Kidney epithelial cell (primary cell): ENCODE measurements at places on chromosomes 7 and 10. TPM values are rescaled to one million over a fixed set of nuclear protein-coding genes. Genes with fewer than 3 reads are reported as not detected.

DNA sequence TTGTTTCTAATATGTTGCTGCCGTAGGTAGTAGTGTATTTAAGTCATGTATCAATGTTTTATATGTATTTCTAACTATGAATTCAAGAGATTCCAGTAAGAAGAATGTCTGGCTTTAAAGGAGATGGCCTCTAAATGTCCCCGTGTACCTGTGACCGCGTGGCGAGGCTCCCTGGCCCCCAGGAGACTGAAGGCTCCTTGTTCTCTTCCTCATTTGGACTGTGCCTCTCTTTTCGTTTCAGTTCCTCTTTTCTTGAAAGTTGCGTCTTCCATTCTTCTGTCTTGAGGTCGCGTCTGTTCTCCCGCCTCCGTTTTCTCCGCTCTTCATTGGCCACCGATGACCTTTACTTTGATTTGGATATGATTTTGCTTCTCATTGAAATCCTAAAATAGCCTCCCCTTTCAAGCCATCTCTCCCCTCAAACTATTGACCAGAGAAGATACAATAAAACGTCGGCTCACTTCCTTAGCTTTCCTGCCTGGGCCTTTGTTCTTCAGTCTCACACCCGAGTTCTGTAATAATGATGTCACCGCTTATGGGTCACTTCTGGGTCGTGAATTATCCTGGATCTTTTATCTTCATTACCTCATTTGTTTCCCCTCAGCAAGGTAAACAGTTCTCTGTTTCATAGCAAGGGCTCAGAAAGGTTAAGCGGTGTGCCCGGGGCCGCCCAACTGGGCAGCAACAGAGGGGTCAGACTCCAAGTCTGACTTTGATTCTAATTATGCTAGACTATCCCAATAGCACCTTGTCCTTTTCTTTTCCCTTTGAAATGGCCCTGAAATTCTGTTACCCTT, 28.7 kb downstream of the WIPI2 start:
- DNase-seq: no peak

DNA sequence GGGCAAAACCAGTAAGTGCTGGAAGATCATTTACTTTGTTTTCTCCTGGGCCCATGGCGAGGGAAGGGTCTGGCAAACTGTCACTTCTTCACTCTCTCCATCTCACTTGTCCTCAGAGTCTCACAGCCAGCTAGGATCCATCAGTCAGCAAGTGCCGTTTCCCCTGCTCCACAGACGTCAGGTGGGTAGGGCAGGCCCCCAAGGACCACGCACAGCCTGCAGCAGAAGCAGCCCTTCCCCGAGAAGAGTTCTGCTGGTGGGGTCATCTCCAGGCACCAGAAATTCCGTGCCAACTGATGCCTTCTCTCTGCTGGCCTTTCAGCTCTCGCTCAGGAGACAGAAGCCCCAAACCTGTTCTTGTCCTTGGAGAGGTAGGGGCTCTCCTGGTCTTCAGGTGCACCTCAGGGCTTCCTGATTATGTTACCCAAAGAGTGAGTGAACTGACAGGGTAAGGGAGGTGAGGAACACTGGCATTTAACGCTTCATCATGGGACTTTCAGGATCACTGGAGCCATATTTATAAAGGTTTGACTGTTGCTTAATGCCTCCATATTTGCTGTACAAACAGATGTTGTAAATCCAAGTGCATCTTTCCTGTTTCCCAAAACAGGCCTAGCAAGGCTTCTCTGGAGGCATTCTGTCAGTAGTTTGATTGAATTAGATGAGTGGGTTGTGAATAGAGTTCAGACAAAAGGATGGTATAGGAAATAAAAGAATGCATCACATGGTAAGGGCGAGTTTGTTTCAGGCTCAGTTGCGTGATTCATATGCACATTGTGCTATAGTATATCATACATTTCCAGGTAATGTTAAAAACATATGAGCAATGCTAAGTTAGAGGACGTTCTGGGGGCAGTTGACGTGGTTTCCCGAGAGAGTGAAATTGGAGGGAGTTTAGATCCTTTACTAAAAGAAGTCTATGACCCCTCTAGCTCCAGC, 13.7 kb upstream of the TSPAN15 start:
- DNase-seq: no peak

- no peak for DNase-seq
Observed at GRCh38 chr10:128160297-128160711, 34.1 kb upstream of the MKI67 start.

DNA sequence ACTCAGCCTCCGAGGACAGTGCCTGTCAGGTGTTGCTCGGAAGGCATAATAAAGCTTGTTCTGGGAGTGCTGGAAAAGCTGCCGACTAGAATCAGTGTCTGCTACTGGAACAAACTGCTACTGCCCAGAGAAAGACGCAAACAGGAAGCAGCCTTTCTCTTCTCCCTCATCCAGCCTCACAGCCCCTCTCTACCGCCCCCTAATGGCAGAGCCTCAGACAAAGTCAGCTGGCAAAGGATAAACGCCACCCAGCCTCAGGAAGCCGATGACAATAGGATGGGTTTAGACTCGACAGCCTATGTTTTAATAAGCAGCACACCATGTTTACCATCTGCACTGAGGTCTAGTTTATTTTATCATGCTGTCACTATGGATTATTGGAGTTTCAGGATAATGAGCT, 169.5 kb upstream of the LYZL1 start:
- no peak for DNase-seq

GRCh38 chr10:86690657-86691084, 22.4 kb downstream of the LDB3 start:
- DNase-seq: no peak

- DNase-seq: no peak
Observed at GRCh38 chr10:86400705-86401587, 34.4 kb upstream of the GRID1 start.

DNA sequence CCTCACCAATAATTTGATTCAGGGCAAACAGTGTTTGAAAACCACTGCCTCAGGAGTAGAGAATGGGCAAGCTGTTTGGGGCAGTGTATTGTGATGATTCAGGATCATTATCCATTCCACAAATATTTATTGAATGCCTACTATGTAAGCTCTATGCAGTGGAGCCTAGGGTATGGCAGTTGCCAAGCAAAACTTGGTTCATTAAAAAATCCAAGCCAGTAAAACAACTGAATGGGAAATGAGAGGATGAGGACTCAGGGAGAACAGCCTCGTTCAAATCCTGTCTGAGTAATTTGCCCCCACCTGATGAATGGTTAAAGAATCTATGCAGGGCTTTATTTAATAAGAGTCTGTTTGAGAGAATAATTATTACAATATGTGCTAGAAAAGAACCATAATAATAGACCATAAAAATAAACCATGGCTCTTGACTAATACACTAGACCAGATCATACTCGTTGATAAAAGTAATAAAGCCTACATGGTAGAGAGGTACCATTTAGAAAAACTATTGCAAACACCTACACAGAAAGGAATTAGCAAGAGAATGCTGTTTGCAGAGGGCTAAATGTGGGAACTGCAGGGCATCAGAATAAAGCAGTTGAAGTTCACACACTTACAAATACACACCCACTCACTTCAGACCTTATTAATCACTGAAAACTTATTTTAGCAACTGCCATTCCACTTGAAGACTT, 71.7 kb downstream of the CREB5 start:
- no peak for DNase-seq

GRCh38 chr7:42886893-42887505, 24.9 kb downstream of the C7orf25 start:
- DNase-seq: no peak

DNA sequence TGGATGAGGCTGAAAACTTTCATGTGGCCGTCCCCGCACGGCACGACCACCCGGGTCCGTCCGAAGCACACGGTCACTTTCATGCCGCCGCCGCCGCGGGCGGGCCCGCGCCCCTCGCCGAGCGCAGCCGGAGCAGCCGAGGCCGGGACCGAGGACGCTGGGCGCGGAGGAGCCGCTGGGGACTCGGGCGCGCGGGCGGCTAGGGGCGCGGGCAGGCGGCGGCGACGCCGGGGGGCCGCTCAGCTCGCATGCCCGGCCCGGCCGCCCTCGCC, 247 bp downstream of the PARD3 start:
- DNase-seq: no peak

DNA sequence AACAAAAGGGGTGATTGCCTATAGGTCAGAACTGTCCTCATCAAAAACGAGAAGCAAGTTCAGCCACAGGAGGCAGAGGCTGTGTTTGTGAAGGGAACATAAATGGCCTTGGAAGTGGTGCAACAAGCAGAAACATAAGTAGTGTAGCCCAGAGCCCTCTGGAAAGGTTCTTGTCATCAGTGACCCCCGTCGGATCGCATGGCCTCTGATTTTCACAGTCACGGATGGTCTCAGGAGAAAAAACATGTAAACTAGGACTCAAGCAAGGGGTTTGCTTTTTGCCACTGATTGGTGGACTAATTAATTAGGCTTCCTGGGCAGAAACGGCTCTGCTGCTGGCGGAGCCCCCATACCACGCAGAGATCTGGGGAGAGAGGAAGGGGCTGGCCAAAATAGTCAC, 496.5 kb upstream of the MKI67 start:
- no peak for DNase-seq

GRCh38 chr10:109934958-109935793, 11.9 kb upstream of the XPNPEP1 start:
- peak; percentile 80 for DNase-seq

- DNase-seq: no peak
Observed at GRCh38 chr10:4283846-4284610, 499.0 kb upstream of the KLF6 start.

GRCh38 chr7:141960687-141961422, 12.7 kb downstream of the TAS2R38 start:
- DNase-seq: no peak

DNA sequence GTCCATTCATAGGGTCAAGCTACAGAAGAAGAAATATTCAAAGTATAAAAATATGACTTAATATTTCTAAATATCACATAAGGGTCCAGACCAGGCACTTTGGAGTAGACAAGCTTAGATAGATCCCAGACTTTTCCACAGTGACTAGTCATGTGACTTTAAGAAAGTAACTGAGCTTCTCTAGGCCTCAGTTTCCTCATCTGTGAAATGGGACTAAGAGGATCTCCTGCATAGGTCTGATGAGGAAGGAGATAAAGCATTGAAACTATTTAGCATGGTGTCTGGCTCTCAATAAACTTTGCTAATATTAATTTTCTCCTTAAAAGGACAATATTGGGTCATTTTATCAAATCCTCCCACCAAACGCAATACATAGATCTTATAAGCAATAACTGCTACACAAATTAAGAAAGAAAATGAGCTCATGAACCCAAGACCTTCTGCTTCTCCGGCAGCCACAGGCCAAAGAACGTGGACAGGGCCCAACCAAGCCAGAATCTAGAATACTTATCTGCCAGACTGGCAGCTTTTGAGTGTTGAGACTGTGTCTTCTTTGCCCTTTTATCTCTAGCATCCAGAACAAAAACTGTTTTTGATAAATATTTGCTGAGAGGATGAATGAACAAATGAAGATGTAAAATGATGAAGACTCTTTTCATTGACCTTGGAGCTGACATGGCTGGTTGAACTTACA, 1.6 kb upstream of the TARP start:
- DNase-seq: no peak

- DNase-seq: peak; percentile 2
Observed at GRCh38 chr10:53325066-53325465, 552.5 kb upstream of the MBL2 start.

GRCh38 chr7:2325162-2325561, 10.9 kb upstream of the SNX8 start:
- no peak for DNase-seq

DNA sequence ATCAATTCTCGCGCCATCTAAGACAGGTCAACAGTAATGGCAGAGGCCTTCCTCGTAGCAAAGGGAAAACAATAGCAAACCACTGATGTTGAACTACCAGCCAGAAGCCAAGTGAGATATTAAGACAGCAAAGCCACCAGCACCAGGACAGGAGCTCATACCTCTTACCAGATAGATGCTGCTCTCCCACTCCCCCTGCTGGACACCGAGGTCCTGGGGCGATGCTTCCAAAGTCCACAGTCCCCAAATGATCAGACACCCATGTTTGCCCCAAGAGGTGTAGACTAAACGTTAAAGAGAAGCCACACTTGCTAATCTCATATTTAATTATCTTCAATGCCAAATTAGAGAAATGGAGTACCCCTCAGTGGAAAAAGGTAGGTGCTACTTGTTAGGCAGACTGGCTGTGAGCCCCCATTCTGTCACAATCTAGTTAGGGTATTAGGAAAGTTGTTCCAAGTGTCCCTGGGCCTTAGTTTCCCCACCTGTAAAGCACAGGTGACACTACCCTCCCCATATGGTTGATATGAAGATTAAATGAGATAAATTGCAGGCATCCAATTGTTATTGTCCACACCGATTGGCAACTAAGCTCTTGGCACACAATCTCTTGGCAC, 39.9 kb downstream of the TOMM7 start:
- DNase-seq: no peak

- DNase-seq: no peak
Observed at GRCh38 chr10:76114581-76115001, 683.2 kb downstream of the LRMDA start.

GRCh38 chr10:126521399-126521798, 133.1 kb upstream of the ADAM12 start:
- no peak for DNase-seq

DNA sequence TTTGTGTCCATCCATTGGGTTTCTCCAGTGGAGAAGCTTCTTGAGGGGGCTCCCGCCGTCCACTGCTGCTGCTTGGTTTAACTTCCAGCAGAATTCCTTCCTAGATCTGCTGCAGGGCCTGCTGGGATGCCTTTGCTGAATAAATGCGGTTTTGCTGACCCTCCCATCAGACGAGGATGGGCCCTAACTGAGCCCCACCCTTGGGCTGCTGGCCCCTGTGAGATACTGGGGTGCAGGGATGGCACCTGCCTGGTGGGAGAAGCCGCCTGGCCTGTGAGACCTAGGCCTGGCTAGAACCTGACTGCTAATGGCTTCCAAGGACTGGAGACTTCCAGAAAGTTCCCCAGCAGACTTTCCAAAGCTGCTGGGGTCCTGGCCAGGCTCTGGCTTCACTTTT, 43.8 kb downstream of the ZNF467 start:
- DNase-seq: no peak

GRCh38 chr10:126536148-126536547, 134.3 kb downstream of the C10orf90 start:
- no peak for DNase-seq

DNA sequence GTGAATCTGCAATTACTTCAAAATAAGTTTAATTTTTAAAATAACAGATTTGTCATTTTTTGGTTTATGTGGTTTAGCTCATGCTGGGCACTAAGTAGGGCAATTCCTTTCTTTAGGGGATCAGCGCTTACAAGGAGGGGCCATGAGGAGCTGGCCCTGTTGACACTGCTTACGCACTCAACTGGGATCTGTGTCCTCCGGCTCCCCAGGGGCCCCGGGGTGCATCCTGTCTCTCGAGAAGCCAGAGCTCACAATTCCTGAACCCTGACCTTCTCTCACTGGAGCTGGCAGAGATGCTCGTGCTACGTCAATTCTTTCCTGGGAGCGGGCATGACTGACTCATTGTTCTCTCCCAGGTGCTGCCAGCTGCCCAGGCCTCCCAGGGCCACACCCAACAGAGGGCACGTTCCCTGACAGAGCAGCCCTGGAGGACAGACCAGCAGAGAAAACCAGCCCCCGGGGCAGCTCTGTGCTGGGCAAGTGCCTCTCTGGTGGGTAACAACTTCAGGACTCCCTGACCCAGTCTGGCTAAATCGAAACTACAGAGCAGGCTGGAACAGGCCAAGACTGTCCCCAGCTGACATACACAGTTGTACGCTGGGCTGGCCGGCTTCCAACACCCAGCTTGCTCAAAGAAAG, 36.8 kb downstream of the CTBP2 start:
- DNase-seq: peak; percentile 53

Gene OR6B1
- not detected in 2 replicates for total RNA-seq

Gene MRC1
- total RNA-seq: 0.07 and 0.29 TPM in 2 replicates

Gene PDSS1
- total RNA-seq: 6.8 and 7.9 TPM in 2 replicates

Gene MYO3A
- 0.34 and 2.3 TPM in 2 replicates for total RNA-seq

Gene ANKRD30A
- not detected in 2 replicates for total RNA-seq

Gene HHEX
- total RNA-seq: 1.6 and 1.8 TPM in 2 replicates

Gene WNT8B
- 0.07 TPM in 1 of 2 replicates, not detected in the other for total RNA-seq

Gene PRF1
- total RNA-seq: not detected in 2 replicates
